Naive thymus-derived CD4-positive, alpha-beta T cell (primary cell): ENCODE measurements at places on chromosomes 4 and X. TPM values are rescaled to one million over a fixed set of nuclear protein-coding genes. Genes with fewer than 3 reads are reported as not detected.

- DNase-seq: no peak
- no peaks in the 10 kb centered on the region for H3K4me1 ChIP-seq
- no peaks in the 10 kb centered on the region for H3K27me3 ChIP-seq
- H3K36me3 ChIP-seq: no peaks in the 10 kb centered on the region
- H3K4me3 ChIP-seq: no peak overlapping the region
- no peak overlapping the region for H3K27ac ChIP-seq
Observed at GRCh38 chr4:102285831-102286230, 59.5 kb downstream of the SLC39A8 start.

GRCh38 chrX:3307881-3308280 is 38.6 kb downstream of the MXRA5 start:
- no peaks in the 10 kb centered on the region for H3K4me1 ChIP-seq
- no peak overlapping the region for H3K27ac ChIP-seq
- H3K36me3 ChIP-seq: no peaks in the 10 kb centered on the region
- H3K27me3 ChIP-seq: no peaks in the 10 kb centered on the region
- no peak overlapping the region for H3K4me3 ChIP-seq

- peak; percentile 7 for DNase-seq
- H3K4me3 ChIP-seq: no peak overlapping the region
- H3K4me1 ChIP-seq: no peaks in the 10 kb centered on the region
- no peaks in the 10 kb centered on the region for H3K36me3 ChIP-seq
- H3K27me3 ChIP-seq: no peaks in the 10 kb centered on the region
Observed at GRCh38 chrX:14528629-14529289, 577 bp upstream of the GLRA2 start.

DNA sequence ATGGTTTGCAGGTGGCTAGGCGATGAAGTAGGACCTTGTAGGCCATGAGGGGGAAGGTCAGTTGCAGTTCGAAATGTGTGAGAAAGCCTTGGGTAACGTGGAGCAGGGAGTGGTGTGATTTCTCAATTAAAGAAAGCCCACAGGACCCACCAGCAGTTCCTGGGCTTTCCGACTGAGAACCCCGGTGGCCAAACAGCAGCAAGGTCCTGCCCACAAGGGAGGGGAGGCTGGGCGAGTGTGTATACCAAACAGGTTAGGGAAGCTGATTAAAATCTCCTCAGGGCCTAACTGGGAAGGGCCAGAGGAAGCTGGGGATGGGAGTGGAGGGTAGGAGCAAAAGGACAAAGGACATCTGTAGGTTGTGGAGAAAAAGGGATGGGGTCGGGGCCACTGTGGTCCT is 2.4 kb downstream of the ATP6AP1 start:
- H3K27me3 ChIP-seq: no peaks in the 10 kb centered on the region
- no peaks in the 10 kb centered on the region for H3K4me1 ChIP-seq
- H3K27ac ChIP-seq: no peak overlapping the region
- no peak for DNase-seq
- no peaks in the 10 kb centered on the region for H3K36me3 ChIP-seq

GRCh38 chr4:10565166-10565780 is 108.0 kb upstream of the ZNF518B start:
- no peak overlapping the region for H3K27ac ChIP-seq
- H3K36me3 ChIP-seq: no peaks in the 10 kb centered on the region
- H3K4me1 ChIP-seq: no peaks in the 10 kb centered on the region
- no peak overlapping the region for H3K4me3 ChIP-seq

DNA sequence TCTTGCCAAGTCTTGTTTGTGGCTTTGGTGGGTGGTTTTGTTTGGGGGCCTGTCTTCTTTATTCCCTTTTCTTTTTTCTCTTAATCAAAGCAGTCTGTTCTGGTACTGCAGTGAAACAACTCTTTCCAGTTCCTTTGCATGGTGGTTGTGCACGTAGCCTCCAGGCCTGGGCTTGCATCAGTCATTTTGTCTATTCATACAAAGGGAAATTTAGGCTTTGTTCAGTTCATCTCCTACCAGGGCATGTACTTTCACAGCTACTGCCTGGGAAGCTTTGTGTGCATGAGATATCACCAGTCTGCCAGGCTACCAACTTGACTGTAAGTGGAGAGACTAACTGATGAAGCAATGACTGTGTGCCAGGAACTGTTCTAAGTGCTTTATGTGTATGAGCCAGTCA is 8.5 kb downstream of the TRIM2 start:
- no peaks in the 10 kb centered on the region for H3K27me3 ChIP-seq
- no peak overlapping the region for H3K4me3 ChIP-seq
- H3K27ac ChIP-seq: no peak overlapping the region
- DNase-seq: no peak
- no peaks in the 10 kb centered on the region for H3K4me1 ChIP-seq
- H3K36me3 ChIP-seq: no peaks in the 10 kb centered on the region

AKAP14 gene
- not detected for total RNA-seq

MSL3 gene
- total RNA-seq: 141 TPM
